GM12878 (cell line): ENCODE measurements at places on chromosomes 3 and 15. TPM values are rescaled to one million over a fixed set of nuclear protein-coding genes. Genes with fewer than 3 reads are reported as not detected.
A peak's percentile ranks its signal among the peaks of the same experiment; 100 is the strongest.

Gene CALML4
- 4.0 and 4.8 TPM in 2 replicates for total RNA-seq

Gene GP5
- 0.05 TPM in 1 of 2 replicates, not detected in the other for total RNA-seq

Gene C15orf62
- 0.24 and 0.56 TPM in 2 replicates for total RNA-seq

- no peak overlapping the region for H3K4me3 ChIP-seq
- no peak for DNase-seq
- no peaks in the 10 kb centered on the region for H3K36me3 ChIP-seq
- no peaks in the 10 kb centered on the region for H3K4me1 ChIP-seq
- H3K27ac ChIP-seq, result no peak overlapping the region
Measured at GRCh38 chr3:62415312-62415801, 42.0 kb upstream of the FEZF2 start.

DNA sequence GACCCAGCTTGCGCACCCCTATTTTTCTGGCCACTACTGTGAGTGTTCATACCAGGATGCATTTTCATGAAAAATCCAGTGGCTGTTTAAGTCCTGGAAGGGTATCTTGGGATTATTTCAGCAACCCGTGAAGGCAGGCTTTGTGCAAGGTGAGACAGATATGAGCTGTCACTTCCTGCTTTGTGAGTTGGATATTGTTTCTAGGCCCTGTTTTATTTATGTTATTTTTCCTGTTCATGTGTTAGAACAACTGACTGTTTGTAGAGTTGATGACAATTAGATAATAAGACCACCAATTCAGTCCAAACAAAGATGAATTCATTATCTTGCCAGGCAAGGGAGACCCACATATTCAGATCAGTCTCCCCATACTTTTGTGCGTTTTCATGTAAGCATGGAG is 42.5 kb downstream of the ZBTB38 start:
- DNase-seq, result no peak
- peak overlapping the region; percentile 57; the same call in 1 of the 2 replicates for H3K4me3 ChIP-seq
- peaks cover 50% of the 10 kb centered on the region for H3K36me3 ChIP-seq
- peak overlapping the region; percentile 92 for H3K27ac ChIP-seq
- H3K27me3 ChIP-seq, result no peaks in the 10 kb centered on the region
- H3K4me1 ChIP-seq, result peaks cover 63% of the 10 kb centered on the region

GRCh38 chr3:30614943-30615342 is 8.5 kb downstream of the TGFBR2 start:
- peaks cover 6% of the 10 kb centered on the region for H3K27me3 ChIP-seq
- no peak overlapping the region for H3K27ac ChIP-seq
- DNase-seq, result no peak
- no peak overlapping the region for H3K4me3 ChIP-seq

DNA sequence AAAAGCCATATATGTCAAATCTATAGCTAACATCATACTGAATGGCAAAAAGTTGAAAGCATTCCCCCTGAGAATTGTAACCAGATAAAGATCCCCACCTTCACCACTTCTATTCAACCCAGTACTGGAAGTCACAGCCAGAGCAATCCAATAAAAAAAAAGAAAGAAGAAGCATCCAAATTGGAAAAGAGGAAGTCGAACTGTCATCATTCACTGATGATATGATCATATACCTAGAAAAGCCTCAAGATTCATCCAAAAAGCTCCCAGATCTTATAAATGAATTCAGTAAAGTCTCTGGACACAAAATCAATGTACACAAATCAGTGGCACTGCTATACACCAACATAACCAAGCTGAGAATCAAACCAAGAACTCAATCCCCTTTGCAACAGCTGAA is 97.4 kb downstream of the CBLB start:
- no peak overlapping the region for H3K4me3 ChIP-seq
- no peaks in the 10 kb centered on the region for H3K27me3 ChIP-seq
- no peak overlapping the region for H3K27ac ChIP-seq
- H3K4me1 ChIP-seq, result peaks cover 9% of the 10 kb centered on the region; the same call in 1 of the 2 replicates
